ENCODE measurements at places on chromosomes 16 and 17.

- no peak overlapping the region for H3K4me3 ChIP-seq
- H3K4me1 ChIP-seq: peaks cover 8% of the 10 kb centered on the region
- no peak for DNase-seq
- no peaks in the 10 kb centered on the region for H3K36me3 ChIP-seq
These were observed 133.2 kb upstream of the CHMP6 start for GRCh38 chr17:80858301-80859001.

DNA sequence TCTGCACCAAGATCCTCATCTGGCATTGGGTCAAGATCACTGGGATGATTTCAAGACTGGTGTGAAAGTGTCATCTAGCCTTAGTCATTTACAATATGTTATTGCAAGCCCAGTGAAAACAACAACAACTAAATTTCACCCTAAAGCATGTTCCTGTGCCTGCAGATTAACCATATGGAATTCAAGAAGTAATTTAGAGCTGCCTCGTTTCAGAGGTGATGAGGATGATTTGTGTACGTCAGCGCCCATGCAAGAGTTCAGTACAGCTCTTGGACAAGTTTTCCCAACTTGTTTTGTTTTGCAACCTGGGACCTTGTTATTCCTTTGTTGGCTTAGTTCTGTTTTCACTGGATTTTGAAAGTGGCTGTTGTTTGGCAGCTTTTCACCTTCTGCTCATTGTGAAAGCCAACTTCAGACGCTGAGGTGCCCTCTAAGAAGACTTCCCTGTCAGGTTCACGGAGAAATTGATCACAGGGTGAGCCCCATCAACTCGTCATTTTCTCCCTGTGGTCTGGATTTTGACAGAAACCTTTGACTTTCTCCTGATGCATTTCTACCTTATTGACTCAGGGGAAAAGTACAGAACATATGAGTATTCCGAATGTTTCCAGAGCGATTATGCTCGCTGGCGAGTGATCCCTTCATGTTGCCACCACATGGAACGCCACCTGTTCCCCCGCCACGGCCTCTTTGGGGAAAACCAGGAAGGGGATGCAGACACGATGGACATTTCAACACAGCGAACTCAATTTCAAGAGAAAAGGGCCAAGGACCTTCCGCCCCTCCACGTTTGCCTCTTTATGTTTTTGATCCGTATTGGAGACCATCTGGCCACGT lies 85.6 kb downstream of the FOXL1 start:
- H3K27me3 ChIP-seq: no peaks in the 10 kb centered on the region
- H3K27ac ChIP-seq: no peak overlapping the region
- H3K36me3 ChIP-seq: no peaks in the 10 kb centered on the region
- H3K4me1 ChIP-seq: no peaks in the 10 kb centered on the region
- no peak overlapping the region for H3K4me3 ChIP-seq

DNA sequence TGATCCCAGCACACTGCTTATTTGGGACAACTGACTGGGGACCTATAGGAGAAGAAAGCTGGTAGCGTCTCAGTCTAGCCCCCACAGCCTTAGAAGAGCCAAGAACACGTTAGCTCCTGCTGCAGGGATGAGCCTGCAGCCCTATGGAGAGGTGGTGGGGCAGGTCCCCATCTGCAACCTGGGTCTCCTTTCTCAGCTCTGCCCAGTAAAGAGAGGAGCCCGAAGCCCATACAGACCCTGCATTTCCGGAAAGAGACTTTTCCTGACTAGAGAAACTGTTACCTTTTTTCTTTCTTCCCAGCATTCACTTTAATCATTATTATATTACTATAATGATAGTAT lies 788 bp downstream of the METTL22 start:
- peak overlapping the region; percentile 69 for H3K4me3 ChIP-seq
- H3K4me1 ChIP-seq: peaks cover 17% of the 10 kb centered on the region
- peak overlapping the region; percentile 81 for H3K27ac ChIP-seq
- no peak for DNase-seq
- H3K27me3 ChIP-seq: no peaks in the 10 kb centered on the region

- H3K4me3 ChIP-seq: no peak overlapping the region
- H3K27ac ChIP-seq: no peak overlapping the region
- H3K36me3 ChIP-seq: peaks cover 6% of the 10 kb centered on the region
- no peak for DNase-seq
- H3K27me3 ChIP-seq: no peaks in the 10 kb centered on the region
These were observed 52.4 kb downstream of the WDR45B start for GRCh38 chr17:82595893-82596292.

GRCh38 chr17:2435181-2435741 lies 34.4 kb upstream of the MNT start:
- H3K4me3 ChIP-seq: no peak overlapping the region
- no peaks in the 10 kb centered on the region for H3K27me3 ChIP-seq
- H3K36me3 ChIP-seq: no peaks in the 10 kb centered on the region
- peak; percentile 40 for DNase-seq
- peak overlapping the region; percentile 73 for H3K27ac ChIP-seq
- H3K4me1 ChIP-seq: peaks cover 21% of the 10 kb centered on the region

GRCh38 chr17:47243737-47244598 lies 9.7 kb upstream of the ITGB3 start:
- no peaks in the 10 kb centered on the region for H3K36me3 ChIP-seq
- no peaks in the 10 kb centered on the region for H3K27me3 ChIP-seq
- DNase-seq: no peak
- H3K4me3 ChIP-seq: no peak overlapping the region

DNA sequence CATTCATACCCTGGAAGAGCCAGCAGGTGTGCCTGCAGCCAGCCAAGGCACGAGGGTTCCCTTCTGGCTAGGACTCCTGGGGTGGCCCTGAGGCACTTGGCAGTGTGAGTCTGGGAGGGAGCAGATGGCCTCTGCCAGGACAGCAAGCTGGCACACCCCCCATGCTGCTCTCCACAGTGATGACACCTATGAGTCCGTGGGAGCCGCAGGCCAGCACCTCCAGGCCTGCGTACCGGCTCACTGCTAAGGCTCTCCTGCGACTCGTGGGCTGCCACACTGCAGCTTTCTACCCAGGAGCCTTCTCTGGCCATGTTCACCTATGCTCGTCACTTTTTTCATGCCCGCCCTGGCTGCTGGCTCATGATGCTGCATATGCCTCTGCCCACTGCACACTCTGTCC lies 68.1 kb downstream of the NDEL1 start:
- no peaks in the 10 kb centered on the region for H3K4me1 ChIP-seq
- H3K27ac ChIP-seq: no peak overlapping the region
- DNase-seq: no peak

DNA sequence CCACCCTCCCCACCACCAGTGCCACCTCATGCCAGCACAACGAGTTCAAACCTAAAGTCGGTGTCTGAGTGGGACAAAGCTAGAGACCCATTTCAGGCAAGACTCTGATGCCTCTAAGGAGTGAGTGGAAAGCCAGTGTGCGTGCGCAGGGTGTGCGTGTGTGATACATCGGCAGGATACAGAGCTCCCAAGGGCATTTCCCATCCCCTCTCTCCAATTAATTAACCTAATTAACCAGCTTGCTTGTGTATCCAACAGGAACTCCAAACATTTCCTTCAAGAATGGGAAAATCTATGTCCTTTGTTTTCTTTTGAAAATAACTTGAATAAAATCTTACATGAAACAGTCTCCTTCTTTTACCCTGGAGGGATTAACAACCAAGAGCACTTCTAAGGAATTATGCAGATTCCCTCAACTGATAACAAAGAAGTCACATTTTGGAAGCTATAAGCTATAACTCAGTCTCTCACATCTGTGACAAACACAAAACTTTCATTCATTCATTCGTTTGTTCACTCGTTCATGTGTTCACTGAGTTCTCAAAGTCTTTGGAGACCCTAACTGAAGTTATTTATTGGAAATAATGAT lies 9.9 kb downstream of the ATPAF2 start:
- no peak overlapping the region for H3K27ac ChIP-seq
- no peaks in the 10 kb centered on the region for H3K36me3 ChIP-seq
- H3K4me1 ChIP-seq: no peaks in the 10 kb centered on the region
- H3K4me3 ChIP-seq: no peak overlapping the region
- no peak for DNase-seq
- H3K27me3 ChIP-seq: no peaks in the 10 kb centered on the region

DNA sequence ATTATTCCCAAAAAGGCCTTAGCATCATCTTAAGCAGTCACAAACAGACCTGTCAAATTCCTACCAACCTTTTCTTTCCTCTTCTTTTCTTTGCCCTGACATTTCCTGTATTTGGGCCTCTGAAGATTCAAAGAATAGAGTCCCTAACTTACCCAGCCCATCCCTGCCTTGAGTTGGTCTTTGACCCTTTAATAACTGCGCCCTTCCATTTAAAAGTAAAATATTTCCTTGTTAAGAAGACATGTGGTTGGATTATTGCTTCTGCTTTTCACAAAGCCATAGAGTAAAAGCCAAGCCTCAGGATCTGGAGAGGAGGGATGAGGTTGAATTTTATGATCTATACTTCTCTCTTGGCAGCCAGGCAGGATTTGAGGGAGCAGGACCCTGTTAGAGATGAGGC lies 13.2 kb upstream of the CCL23 start:
- no peaks in the 10 kb centered on the region for H3K27me3 ChIP-seq
- H3K36me3 ChIP-seq: no peaks in the 10 kb centered on the region
- no peaks in the 10 kb centered on the region for H3K4me1 ChIP-seq
- no peak overlapping the region for H3K27ac ChIP-seq

- H3K27ac ChIP-seq: no peak overlapping the region
- no peak overlapping the region for H3K4me3 ChIP-seq
- no peaks in the 10 kb centered on the region for H3K36me3 ChIP-seq
These were observed 82.2 kb downstream of the PLXDC1 start for GRCh38 chr17:39069114-39069756.

DNA sequence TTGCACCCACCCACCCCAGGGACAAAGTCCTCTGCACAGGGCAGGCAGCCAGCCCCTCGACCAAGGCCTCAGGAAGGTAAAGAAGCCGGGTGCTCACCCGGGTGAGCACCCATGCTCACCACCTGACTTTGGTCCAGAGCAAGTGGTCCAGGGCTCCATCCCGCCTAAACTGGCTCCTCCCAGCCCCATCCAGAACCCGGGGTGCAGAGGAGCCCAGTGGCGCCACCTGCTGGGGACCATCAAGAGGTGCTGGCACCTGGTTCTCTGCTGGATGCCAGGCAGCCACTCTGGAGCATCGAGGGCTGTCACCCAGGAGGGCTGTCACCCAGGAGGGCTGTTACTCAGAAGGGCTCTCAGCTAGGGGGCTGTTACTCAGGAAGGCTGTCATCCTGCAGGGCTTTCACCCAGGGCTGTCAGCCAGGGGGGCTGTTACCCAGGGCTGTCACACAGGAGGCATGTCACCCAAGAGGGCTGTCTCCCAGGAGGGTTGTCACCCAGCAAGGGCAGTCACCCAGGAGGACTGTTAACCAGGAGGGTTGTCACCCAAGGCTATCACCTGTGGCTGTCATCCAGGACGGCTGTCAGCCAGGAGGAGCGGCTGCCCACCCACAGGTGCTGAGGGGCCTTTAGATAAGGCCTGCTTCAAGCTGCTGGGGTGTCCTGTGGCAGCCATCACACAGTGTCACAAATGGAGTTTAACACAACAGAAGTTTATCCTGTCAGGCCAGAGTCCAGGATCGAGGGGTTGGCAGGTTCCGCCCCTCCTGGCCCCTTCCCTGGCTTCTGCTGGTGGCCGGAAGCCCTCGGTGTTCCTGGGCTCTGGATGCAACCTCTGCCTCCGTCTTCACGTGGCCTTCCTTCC lies 98.5 kb downstream of the TNFRSF13B start:
- H3K27me3 ChIP-seq: no peaks in the 10 kb centered on the region
- no peak overlapping the region for H3K4me3 ChIP-seq
- H3K4me1 ChIP-seq: no peaks in the 10 kb centered on the region
- no peak overlapping the region for H3K27ac ChIP-seq

DNA sequence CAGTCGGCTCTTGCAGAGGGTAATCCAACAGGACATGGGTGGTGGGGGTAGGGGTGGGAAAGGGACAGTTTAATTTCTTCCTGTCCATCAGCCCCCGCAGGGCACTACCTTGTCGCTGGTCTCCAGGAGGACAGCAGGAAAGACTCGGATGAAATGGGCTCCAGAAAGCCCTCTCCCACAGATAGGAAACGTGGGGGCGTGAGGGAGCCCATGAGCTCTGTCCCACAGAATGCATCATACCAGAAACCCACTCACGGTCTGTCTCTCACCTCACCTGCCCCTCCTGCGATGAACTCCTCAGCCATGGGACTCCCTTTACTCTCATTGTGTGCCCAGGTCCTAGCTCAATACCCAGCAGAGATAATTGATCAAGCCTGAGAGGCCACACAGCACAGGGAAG lies 240.1 kb downstream of the GSG1L start:
- DNase-seq: no peak
- no peaks in the 10 kb centered on the region for H3K4me1 ChIP-seq
- peaks cover 4% of the 10 kb centered on the region for H3K27me3 ChIP-seq
- H3K4me3 ChIP-seq: no peak overlapping the region

- no peaks in the 10 kb centered on the region for H3K4me1 ChIP-seq
- H3K27me3 ChIP-seq: no peaks in the 10 kb centered on the region
- DNase-seq: no peak
- H3K4me3 ChIP-seq: no peak overlapping the region
- H3K36me3 ChIP-seq: no peaks in the 10 kb centered on the region
These were observed 42.8 kb upstream of the SALL1 start for GRCh38 chr16:51193879-51194278.

GRCh38 chr16:27745348-27745747 lies 195.4 kb downstream of the KATNIP start:
- no peaks in the 10 kb centered on the region for H3K4me1 ChIP-seq
- DNase-seq: no peak
- no peak overlapping the region for H3K27ac ChIP-seq
- peaks cover 3% of the 10 kb centered on the region for H3K36me3 ChIP-seq
- H3K27me3 ChIP-seq: no peaks in the 10 kb centered on the region
- H3K4me3 ChIP-seq: no peak overlapping the region

DNA sequence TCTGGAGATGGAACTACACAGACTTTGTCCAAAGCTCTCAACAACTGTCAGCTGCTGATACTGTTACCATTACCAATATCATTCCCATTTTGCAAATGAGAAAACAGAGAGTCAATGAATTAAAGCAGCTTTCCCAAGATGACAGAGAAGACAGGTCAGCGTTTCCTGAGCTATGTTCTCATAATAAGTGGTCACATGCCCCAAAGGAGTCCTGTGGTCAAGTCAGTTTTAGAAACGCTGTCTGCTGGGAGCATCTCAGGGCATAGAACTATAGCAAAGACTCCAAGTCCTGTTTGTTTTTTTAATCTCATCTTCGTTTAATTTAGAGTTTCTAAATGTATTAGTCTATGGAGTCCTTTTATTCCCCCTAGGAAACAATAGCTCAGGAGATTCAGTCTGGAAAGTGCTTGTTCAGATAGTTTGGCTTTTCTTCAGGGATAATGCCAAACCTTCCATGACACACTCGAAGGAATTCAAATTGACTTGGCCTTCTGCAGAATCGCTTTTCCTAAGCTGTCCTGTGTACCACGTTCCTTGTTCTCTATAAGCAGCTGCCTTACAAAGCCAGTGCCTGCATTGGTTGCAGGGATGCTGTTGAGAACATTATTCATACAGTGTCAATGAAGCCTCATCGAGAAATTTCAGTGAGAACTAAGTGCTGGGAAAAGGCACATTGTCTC lies 12.1 kb downstream of the CCDC42 start:
- H3K4me3 ChIP-seq: no peak overlapping the region
- DNase-seq: no peak
- no peaks in the 10 kb centered on the region for H3K36me3 ChIP-seq
- no peaks in the 10 kb centered on the region for H3K4me1 ChIP-seq
- no peaks in the 10 kb centered on the region for H3K27me3 ChIP-seq

GRCh38 chr16:27384425-27384824 lies 17.5 kb upstream of the IL21R start:
- H3K36me3 ChIP-seq: no peaks in the 10 kb centered on the region
- no peak overlapping the region for H3K27ac ChIP-seq
- no peaks in the 10 kb centered on the region for H3K4me1 ChIP-seq
- DNase-seq: no peak
- H3K27me3 ChIP-seq: no peaks in the 10 kb centered on the region
